ENCODE measurements at places on chromosomes 7 and 10.

GRCh38 chr10:20877986-20878983 lies 18.8 kb downstream of the NEBL start:
- DNase-seq: no peak

DNA sequence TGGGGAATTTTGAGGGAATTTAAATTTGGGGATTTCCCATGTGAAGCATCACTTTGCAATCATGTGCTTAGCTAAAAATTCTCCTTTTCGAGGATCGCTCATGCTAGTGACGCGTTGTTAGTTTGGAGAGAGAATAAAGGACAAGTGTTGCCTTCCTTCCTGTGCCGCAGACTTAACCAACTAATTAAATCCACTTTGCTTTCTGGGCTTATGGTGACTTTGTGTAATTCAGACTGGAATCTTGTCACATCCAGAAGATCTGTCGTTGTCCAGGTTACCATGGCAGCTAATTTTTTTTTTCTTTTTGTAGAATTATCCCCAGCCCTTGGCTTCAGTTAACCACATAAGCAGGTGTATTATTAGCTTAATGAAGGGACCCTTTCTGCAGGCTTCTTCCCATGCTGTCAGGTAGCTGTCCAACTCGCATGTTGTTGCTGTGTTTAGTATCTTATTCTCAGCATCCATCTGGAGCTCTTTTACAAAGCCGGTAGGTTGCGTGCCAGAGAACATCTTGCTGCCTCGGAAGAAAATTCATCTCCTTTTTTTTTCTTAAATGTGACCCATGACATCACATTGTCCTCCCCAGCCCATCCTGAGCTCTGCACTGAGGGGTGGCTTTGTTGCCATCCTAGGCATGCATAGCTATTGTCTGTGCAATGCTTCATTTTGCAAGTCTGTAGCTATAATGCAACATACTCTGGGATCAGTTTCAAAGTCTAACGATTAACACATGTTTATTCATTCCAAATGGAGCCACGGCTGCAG lies 47.2 kb upstream of the NRP1 start:
- DNase-seq: no peak

DNA sequence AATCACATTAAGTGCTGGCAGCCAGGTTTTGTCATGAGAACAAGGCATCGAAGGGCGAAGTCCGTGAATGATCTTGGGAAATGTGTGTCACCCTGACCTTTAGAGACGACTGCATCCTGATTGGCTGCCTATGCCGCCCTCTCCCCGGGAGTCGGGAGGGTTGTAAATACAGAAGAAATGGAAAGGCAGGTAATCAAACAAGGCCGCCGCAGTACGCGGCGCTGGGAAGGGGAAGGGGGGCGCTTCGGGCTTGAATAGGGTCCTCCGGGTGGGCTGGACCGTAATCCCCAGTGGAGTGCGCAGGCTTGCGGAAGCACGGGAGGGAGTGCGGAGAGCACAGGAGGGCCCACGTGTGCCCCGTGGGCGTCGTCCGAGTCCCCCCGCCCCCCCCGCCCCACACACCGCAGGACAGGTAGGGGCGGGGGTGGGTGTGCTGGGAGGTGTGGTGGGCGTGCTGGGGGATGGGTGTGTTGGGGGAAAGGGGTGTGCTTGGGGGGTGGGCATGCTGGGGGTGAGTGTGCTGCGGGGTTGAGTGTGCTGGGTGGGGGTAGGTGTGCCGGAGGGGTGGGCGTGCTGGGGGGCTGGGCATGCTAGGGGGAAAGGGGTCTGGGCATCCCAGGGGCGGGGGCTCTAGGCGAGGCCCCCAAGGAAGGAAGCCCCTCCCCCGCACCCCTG lies 169.4 kb downstream of the ARHGAP12 start:
- no peak for DNase-seq

GRCh38 chr10:132532749-132533560 lies 4.6 kb upstream of the INPP5A start:
- no peak for DNase-seq

DNA sequence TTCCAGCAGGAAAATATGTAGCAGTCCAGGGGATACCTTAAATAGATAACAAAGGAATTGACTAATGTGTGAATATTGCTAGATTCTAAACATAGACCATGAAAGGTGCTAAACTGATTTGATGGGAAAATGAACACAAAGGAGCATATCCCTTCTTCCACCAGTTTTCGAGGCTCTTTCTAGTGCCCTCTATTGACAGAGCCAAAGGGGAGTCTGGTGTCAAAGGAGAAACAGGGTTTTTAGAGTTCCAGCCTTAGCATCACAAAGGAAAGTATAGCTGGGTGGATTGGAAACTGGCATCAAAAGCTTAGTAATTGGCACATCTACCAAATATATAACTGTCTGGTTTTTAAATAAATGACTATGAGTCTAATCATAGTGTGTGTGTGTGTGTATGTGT lies 636.8 kb downstream of the ETV1 start:
- DNase-seq: no peak

DNA sequence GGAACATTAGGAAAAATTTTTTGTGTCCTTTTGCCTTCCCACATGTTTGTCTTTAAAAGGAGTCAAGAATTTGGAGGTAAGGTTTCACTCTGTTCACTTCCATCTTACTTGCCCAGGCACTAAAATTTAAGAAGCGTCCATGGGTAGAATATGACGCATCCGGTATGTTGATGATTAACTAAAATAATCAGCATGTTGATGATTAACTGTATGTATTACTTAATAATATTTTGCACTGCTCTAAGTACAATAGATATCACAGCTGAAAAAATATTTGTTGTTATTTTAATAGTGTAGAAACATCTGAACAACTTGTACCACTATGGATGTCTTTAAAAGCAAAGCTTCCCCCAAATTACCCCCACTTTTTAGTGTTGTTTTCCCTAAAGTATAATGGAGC lies 11.5 kb downstream of the ANKRD22 start:
- no peak for DNase-seq

GRCh38 chr10:33032654-33033151 lies 74.7 kb upstream of the ITGB1 start:
- no peak for DNase-seq

GRCh38 chr7:42035210-42035609 lies 201.8 kb downstream of the GLI3 start:
- DNase-seq: no peak

DNA sequence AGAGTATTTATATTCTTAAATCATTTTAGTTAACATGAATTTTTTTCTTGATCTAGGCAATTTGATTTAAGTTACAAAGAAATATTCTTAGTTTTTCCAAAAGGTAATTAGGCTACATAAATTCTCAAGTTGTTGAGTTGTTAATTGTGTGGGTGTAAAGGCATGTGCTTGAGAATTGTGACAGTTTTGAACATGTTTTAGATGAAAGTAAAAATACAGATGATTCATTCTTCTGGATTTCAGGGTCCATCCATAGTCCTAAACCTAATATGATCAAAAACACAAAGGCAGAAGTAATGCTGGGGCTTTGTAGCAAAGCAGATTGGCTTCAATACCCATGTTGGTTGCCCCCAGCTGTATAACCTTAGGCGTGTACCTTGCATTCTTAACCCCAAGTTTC lies 127.9 kb downstream of the CPED1 start:
- no peak for DNase-seq

GRCh38 chr10:109202111-109202510 lies 721.2 kb downstream of the XPNPEP1 start:
- no peak for DNase-seq

DNA sequence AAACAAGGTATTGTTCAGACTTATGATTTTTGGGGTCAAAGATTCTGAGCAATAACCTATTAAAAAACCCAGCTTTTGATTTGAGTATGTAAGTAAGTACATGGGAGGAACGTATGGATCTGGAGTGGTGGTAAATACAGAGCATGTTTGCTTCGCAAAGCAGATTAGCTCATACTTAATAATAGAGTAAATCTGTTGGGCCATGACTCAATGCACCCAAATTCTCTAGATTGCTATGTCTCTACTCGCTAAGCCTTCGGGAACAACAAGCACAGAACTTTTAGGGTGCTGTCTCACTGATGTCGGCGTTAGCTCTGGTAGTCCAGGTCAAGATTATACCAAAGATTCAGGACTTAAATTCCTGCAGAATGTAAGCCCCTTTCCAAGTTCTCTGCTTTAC lies 807 bp upstream of the MINPP1 start:
- DNase-seq: no peak

DNA sequence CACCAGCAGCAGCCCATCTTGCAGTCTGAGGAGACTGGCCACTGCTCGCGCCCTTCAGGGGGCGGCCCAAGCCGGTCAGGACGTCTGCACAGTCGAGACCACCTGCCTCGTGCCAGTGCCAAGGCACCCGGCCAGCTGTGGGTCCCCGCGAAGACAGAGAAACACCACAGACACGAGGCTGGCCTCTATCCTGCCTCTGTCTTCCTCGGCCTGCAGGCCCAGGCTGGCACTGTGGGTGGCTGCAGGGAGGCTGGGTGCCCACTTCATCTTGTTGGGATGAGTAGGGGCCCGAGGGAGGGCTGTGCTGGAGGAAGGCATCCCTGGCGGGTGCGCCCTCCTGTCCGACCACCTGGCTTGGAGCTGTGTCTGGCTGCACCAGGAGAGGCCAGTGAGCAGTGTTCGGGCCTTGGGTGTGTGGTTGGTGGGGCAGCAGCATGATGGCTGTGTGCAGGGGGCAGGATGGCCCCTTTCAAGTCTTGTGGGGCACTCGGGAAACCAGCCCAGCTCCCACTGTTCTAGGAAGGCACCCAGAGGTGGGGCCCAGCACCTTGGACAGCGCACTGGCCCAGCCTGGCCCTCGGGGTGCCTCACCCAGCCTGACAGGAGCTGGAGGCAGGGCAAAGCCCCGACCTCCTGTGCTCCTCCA lies 7.3 kb downstream of the DPYSL4 start:
- DNase-seq: peak; percentile 13

DNA sequence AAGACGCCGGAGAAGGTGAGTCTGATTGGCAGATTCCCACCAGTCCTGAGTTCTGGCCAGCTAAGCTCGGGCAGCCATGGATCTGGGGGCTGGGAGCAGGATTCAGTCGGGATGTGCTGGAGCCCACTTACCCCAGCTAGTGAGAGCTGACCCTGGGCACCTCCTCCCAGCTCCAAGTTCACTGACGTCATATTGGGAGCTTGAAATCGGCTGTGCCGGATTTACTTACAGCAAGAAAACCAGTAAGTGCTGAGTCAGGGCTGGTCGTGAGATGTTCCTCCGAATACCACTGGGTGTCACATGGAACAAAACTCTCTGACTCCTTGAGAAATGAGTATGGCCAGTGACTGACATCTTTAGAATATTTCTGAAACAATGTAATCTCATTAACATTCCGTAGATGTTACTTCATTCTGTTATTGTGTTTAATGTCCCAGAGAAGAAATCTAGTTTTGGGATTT lies 621.2 kb downstream of the SDK1 start:
- DNase-seq: no peak

- DNase-seq: no peak
These were observed 98.1 kb downstream of the CD36 start for GRCh38 chr7:80736371-80737125.

DNA sequence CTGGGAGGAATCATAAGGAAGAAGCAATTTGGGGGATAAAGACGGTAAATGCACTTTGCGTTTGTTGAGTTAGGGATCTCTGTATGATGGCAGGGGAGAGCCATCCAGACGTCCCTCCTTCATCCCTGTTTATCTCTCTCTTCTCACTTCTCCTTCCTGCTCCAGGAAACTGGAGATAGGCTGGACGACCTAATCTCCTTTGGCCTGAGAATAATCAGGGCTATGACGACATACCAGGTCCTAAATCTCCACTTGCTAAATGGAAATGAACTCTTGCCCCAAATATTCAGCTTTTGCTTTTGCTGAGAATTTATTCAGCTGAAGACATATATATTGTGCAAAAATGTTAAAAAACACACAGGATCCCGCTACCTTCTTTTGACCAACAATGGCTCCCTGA lies 182.9 kb upstream of the INHBA start:
- DNase-seq: no peak

GRCh38 chr10:17203416-17203815 lies 1.9 kb upstream of the TRDMT1 start:
- no peak for DNase-seq
